ENCODE measurements at places on chromosomes 2 and 18.

DNA sequence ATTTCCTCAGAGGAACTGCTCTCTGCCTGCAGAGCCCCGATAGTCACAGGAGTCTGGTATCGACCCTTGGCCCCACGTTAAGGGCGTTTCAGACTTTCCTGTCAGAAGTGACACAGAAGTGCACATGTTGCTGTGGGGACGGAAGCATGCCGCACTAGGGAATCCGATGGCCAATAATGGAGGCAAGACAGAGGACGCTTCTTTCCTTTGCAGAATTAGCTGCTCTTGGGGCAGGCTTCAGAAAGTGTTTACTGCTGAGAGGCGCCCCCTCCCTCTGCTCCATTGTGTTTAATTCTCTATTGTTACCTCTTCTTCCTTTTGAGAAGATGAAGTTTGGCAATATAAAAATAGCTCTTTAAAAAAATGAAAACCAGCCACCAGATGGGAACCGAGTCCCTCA, 118.6 kb upstream of the EML6 start:
- no peak for DNase-seq

GRCh38 chr2:3563521-3563976, 5.4 kb upstream of the RNASEH1 start:
- DNase-seq: no peak

DNA sequence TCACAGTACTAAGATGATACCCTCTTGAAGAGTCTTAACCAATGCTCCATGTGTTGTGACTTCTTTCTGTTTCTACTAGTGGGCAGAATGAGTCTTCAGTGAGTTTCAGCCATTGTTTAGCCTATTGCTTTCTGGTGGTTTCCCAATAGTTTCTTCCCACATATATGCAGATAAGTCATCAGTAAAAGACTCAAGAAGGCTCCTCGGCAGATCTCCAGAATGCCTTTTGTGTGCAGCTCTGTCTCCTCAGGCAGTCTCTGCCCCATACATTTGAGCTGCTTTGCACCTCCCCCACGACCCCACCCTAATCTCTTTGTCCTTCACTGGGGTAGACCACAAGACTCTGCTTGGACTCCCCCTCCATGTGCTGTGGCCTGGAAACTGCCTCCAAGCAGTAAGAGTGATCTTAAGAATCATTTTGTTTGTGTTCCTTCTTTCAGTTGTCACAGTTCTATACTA, 71.6 kb upstream of the CHRNA1 start:
- DNase-seq: no peak

- DNase-seq: no peak
Measured at GRCh38 chr2:169513926-169514325, 4.4 kb downstream of the KLHL41 start.

DNA sequence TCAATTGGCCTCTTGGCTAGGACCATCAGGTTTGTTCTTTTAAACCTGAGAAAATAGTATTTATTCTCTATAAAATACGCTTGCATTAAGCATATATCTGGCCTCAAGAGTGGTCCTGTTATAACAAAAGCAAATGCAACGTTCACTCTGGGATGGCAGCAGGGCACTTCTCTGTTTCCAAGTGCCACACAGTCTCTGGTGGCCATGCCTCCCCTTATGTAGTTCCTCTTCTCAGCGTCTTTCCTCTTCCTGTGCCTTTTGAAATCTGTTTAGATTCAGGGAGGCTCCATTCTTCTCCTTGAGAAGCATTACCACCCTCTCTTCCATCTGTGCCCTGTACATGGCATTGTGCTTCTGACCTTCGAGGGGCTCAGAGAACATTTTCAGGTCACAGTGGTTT, 51.9 kb downstream of the TSHZ1 start:
- DNase-seq: no peak

GRCh38 chr2:215365184-215365658, 53.4 kb downstream of the ATIC start:
- no peak for DNase-seq

DNA sequence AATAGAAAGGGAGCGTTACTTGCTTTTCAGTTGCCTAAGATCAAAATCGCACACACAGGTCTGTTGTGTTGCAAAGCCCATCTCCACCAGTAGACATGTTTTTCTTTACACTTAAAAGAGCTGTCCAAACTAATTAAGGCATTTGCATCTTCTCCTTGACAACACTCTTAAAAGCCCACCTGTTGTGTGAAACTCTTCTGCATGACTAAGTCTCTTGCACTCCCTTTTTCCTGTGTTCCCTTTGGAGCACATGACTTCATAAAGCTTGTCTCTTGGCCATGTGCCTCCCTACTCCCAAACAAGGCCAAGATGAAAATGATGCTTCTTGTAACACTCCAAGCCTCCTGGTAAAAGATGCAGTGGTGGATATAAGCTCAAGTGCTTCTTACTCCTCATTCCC, 26.1 kb downstream of the PID1 start:
- no peak for DNase-seq

- DNase-seq: no peak
Measured at GRCh38 chr2:105291981-105292380, 37.6 kb downstream of the TGFBRAP1 start.

DNA sequence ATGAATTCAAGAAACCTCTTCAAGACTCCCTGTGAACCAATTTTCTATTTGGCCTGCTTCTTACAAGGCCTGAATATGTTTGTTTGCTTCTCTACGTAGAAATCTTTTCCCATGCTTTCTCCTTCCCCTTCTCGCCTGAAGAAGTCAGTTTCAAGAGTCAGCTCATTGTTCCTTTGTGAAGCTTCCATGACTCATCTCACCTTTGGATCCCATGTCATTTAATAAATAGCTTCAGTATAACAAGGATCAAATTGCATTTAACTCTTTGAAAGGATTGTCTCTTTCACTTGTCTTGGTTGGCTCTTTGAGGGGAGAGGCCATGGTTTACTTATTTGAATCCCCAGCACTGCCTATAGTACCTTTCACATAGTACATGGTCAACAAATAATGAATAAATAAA, 28.4 kb downstream of the CPS1 start:
- DNase-seq: no peak

GRCh38 chr2:187168720-187169713, 279.0 kb downstream of the CALCRL start:
- DNase-seq: no peak

DNA sequence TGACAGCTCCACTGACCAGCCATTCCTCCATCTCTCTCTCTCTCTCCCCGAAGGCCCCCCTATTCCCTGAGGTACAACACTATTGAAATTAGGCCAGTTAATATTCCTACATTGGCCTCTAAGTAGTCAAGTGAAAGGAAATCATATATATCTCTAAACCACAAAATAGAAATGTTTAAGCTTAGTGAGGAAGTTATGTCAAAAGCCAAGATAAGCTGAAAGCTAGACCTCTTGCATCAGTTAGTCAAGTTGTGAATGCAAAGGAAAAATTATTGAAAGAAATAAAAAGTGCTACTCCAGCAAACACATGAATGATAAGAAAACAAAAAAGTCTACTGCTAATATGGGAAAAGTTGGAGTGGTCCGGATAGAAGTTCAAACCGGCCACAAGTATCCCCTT, 301.3 kb upstream of the RBMS1 start:
- no peak for DNase-seq

DNA sequence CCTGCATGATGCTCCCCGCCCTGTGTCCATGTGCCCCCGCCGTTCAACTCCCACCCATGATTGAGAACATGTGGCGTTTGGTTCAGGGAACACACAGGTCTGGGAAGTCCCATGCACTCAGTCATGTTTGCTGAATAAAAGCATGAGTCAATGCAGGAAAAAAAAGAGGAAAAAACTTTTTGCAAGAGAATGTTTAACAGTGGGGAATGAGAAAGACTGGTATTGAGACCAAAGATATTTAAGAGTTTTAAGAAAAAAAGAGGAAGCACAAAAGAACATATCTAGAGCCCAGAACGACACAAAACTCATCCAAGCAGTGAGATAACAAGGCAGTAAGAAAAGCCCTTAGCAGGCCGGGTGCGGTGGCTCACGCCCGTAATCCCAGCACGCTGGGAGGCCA, 279.2 kb upstream of the THSD7B start:
- DNase-seq: no peak

DNA sequence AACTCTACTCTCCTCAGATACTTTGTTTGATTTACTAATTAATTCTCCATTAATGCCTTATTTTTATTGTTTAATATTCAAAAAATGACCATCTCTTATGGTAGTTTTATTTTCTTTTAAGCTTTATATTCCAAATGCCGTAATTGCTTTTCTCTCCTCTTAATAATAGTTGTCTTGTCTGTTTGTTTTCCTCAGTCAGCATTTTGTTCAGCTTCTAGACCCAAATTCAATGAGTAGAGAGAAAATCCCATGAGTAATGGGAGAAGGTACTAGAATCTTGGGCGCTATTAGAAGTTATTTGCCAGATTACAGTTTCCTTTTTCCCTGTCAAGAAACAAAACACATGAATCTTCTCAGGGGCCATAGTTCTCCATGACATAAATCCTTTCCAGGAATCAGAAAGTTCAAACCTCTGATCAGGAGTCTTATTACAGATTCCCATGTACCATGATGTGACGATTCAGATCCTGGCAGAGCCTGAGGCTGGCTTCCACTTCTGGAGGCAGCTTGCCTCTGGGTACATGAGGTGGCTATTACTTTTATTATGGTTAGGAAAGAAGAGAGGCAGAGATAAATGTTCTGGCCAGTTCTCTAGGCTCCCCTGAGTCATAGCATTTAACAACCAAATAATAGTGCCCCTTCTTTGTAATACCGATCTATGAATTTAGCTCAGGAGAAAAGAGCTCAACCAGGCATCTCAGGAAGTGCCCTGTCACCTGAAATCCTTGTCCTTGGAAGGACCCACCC, 485.1 kb upstream of the SETBP1 start:
- DNase-seq: no peak

GRCh38 chr2:192414794-192415193, 220.1 kb upstream of the TMEFF2 start:
- DNase-seq: no peak

GRCh38 chr2:38863061-38863695, 12.6 kb downstream of the DHX57 start:
- DNase-seq: no peak

DNA sequence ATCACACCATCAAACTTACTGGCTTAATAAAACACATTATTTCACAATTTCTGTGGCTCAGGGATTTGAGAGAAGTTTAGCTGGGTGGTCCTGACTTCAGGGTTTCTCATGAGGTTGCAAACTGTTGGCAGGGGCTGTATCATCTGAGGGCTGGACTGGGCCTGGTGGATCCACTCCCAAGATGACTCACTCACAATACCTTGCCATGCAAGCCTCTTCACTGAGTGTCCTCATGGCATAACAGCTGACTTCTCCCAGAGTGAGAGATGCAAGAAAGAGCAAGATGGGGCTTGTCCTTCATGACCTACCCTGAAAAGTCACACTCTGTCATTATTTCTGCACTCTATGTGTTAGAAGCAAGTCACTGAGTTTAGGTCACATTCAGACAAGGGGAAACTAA, 73.8 kb downstream of the AQP4 start:
- no peak for DNase-seq

DNA sequence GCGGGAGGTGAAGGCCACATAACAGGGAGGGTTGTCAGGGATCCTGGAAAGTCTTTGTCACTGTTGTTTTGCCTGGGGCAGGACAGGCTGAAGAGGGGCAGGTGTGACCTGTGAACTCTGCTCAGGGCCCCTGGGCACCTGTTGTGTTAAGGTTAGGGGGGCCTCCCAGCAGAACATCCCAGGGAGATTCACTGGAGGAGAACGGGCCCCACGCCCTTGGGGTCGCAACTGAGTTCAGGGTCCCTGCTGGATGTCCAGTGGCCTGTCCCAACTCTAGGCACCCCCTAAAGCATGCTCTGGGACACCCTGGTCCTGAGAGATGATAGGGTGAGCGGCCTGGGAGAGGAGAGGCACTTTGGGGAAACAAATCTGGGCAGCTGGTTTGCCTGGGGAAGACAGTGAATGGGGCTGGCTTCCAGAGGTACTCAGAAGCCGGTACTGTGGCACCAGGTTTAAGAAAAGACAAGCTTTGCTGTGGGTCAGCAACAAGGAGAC, 22.9 kb downstream of the GPR35 start:
- DNase-seq: no peak

DNA sequence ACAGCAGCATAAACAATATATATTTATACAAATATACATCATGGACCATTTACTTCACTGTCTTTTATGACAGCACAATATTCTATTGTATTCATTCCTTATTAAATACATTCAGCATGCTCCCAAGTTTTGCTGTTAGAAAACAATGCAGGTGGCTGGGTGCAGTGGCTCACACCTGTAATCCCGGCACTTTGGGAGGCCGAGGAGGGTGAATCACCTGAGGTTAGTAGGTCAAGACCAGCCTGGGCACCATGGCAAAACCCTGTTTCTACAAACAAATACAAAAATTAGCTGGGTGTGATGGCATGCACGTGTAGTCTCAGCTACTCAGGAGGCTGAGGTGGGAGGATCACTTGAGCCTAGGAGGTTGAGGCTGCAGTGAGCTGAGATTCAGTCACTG, 39.0 kb downstream of the NPC1 start:
- no peak for DNase-seq

DNA sequence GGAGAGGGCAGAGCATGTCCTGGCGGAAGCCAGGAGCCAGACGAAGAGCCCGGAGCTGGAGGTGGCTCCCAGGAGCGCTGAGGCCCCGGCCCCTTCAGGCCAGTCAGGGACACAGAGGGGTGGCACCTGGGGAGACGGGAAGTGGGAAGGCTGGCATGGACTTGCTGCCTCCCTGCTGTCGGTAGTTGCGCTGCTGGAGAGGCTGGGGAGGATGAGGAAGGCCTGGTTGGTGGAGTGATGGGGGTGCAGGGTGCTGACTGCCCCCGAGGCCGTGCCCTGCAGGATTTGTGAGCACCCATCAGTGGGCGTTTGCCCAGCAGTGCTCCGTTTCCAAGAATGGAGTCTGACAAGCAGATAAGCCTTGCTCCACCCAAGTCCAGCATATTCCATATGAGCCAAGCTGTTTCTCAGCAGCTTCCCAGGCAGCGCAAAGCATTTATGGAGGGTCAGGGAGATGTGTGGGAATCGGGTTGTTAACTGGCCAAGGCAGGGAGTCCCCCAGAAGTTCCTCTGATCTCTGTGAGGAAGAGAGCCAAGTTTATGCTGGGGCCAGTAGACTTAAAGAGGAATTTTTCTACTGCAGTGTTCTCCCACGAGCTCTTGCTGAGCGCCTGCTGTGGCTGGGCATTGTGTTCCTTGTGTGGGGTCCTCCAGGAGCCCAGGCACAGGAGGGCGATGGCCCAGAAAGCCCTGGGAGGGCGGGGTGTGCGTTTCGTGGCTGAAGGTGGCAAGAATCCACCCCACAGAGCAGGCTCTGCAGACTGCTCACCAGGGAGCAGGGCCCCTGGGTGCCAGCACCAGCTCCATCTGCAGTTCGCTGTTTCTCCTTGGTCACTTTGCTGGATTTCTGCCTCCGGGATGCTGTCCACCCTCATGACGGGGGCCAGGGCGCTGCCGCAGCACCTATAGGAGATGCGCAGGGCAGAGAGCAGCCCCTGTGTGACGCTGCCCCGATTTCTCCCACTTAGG, 250.2 kb downstream of the ALPK2 start:
- DNase-seq: no peak

- no peak for DNase-seq
Measured at GRCh38 chr2:239144713-239144999, 256.2 kb downstream of the HDAC4 start.

GRCh38 chr18:64037812-64038414, 68.0 kb downstream of the SERPINB8 start:
- DNase-seq: no peak

All from T-cell (primary cell).